ELR (cell line): ENCODE measurements at places on chromosomes 11 and 22.

- DNase-seq, result no peak
Measured at GRCh38 chr11:1883346-1884302, 8.1 kb downstream of the PRR33 start.

DNA sequence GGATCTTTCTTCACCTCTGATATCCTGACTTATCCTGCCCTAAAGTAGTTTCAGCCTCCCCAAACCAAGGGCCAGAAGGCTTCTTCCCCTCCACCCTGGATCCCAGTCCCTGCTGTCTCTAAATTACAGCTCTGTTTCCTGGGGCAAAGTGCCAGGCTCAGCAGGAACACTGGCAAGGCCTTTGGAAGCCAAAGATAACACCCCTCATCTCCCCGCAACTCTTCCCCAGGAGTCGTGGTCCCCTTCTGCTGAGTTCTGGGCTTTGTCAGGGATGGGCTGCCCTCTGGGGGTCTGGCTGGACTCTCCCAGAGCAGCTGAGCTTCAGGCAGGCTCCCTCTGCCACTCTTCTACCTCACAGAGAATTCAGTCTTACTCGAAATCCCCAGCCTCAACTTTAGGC is 53.8 kb upstream of the AMPD3 start:
- DNase-seq, result no peak

DNA sequence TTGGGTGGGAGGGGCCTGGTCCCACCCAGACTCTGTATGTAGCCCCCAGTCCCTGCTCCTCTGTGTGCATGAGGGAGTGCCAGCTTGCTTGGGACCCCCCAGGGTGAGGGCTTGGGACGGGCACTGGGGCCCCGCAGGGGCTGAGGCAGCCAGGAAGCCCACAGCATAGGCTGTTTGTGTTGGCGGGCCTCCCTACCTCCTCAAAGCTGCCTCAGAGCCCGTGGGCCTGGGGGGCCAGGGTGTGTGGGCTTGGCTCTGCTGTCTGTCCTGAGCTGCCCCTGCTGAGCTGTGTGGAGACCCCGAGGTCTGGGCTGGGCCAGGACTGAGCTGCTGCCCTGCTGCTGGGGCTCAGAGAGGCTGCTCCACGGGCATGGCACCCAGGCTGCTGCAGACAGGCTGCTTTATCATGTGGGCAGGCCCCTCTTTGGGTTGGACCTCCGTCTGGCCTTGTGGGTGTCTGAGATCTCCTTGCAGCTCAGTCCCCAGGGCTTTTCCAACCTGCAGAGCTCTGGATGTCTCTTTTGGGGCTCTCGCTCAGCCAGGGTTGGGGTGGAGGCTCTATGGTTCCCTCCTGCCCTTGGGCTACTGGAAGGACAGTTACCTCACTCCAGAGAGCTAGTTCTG is 3.3 kb downstream of the TSPAN4 start:
- no peak for DNase-seq

GRCh38 chr22:30643055-30643875 is 7.7 kb downstream of the SLC35E4 start:
- no peak for DNase-seq

GRCh38 chr22:44224166-44224565 is 43.4 kb downstream of the PARVG start:
- no peak for DNase-seq

DNA sequence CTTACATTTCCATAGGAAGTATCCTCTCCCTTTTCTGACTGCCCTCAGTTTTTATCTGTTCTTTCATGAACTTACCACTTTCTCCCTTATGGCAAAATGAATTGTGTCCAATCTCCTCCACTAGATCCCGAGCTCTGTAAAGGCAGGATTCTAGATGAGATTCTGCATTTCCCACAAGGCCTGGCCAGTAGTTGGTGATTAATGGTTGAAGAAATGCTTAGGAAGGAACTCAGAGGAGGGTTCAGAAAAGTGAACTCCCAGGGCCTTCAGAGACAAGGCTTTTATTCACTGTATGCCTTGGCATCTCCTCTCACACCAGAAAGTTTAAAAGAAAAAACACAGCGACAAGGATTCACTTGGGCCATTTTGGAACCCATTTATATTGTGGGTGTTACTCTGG is 66.2 kb downstream of the CCDC81 start:
- no peak for DNase-seq

DNA sequence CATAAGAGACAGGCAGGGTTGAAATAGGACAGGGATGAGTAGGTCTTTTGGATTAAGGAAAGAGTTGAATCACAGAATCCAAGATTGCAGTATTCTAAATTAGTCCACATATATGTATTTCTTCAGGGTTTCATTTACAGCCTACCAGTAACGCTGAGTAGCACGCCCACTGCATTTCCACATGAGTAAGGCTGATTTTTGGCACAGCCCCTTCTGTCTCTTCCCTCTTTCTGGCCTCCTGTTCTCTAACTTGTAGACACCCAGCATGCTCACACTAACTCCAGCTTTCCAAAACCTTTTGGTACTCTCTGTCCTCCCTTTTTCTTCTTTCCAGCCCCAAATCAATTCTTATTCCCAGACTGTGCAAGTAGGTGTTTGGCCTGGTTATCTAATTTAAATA is 3.7 kb upstream of the SIK2 start:
- peak; percentile 15 for DNase-seq

DNA sequence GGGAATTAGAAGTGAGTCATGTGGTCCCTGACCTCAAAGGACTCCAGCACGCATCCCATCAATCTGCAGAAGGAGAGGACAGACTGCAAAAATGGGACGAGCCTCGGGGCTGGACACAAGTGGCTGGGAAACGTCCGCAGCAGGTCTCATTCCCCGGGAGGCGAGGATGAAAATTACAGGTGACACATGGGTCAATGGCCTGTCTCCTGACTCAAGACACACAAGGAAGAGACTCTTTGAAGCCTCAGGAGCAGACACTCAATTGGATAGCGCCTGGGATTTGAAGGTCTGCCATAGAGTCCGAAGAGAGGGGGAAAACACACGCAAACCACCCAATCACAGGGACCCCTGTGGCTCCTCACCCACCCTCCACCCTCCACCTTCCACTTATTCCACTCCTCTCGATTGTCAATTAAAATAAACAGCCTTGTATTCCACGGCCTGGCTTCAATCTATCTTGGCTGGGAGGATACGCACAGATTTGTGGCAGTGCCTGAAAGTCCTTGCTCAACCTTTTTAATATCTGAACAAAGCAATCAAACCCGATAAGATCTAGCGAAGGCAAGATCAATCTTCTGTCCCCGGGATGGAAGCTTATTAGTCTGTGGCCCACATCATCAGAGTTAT is 101.8 kb upstream of the CADM1 start:
- no peak for DNase-seq

- no peak for DNase-seq
Measured at GRCh38 chr22:49660321-49660720, 167.4 kb downstream of the BRD1 start.

GRCh38 chr11:65295001-65295400 is 19.7 kb upstream of the CDC42EP2 start:
- no peak for DNase-seq

DNA sequence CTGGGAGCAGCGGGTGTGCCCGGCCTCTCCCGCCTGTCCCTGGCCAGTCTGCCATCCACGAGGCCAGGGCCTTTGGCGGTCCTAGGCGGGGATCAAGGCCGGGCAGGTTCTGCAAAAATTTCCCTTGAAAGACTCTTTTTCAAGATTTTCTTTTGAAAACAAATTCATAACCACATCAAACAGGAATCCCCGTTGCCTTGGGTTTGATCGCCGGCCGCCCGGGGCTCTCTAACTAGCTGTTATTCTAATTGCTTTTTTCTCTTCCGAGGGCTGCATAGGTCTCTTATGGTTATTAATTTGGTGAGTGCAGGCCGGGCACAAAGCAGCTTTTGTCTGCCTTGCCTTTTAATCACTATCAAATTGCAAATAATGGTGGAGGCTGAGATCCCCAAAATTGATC is 42.0 kb downstream of the CDKN1C start:
- DNase-seq, result no peak

DNA sequence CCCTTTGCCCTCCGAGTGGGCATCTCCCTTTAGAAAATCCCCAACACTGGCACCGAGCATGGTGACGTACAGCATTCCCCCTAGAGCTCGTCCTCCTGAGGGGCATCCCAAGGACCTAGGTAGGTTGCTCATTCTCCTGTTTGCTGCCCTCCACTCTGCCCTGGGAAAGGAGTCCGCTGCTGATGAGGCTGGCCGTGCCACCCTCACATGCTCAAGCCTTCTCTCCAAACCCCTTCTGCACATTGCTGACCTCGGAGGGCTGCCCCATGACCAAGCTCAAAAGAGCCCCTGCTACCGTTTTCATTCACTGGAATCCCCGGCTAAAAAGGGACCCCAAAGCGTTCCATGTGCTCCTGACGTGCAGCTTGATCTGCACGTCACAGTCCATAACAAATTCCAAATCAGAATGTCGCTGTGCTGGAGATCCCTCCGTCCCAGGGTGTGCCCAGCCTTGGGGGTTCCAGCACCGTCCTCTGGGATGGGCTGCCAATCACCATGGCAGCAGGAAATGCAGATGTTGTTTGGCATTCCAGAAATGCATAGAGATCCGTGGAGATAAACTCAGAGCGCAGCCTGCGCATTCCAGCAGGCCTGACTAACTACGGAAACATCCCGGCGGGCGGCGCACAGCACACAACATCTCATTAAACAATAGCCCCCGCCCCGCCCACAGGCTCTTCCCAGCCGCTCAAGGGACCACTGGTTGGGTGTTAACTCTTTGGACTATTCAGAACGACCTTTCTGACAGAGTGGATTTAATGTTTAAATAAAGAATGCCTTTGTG is 26.3 kb upstream of the GNB1L start:
- DNase-seq, result peak; percentile 98

DNA sequence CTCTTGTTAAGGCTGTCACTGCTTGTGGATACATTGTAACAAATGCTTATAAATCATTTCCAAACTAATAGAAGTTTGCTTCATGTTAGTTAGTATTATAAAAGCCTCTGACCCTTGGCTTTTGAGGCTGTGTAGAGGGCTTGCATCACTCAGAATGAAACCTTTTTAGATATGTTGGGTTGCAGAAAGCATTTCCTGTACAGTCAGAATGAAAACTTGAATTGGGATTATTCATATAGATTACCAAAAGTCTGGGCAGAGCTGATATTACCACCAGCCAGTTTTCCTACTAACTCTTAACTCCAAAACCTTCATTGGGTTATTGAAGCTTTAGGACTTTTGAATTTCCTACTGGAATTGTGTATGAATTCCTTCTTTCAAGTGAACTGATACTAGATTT is 12.0 kb downstream of the KMT2A start:
- DNase-seq, result peak; percentile 66

- DNase-seq, result no peak
Measured at GRCh38 chr11:46012185-46012584, 89.7 kb downstream of the LARGE2 start.

- DNase-seq, result no peak
Measured at GRCh38 chr11:122210367-122210997, 94.5 kb upstream of the BLID start.

DNA sequence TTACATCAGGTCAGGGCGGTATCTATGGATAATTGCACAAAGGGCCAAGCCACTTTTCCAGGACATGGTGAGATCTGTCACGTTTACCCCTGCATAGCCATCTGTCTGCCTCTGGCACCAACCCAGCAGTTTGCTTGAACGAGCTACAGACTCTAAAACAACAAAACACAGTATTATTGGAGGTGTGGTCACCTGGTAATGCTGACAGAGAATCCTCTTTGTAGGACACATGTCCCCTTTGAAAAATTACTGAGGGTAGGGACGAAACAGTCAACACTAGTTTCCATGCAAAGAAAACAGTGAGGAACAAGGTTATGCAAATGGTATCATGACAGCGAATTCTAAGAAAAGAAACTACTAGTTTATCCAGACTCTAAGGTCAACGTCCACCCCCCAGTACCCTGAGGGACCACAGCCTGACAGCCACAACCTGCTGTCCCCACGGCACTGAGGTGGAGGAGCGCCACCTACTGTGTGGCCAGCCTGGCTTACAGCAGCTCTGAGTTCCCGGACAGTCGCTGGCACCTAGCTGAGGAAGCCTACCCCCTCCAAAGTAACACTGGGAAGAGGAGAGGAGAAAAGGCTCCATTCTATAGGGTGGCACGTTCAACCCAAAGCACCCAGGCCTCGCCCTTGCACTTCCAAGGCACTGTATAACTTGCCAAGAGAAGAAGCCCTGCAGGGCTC is 117.4 kb upstream of the BID start:
- no peak for DNase-seq

DNA sequence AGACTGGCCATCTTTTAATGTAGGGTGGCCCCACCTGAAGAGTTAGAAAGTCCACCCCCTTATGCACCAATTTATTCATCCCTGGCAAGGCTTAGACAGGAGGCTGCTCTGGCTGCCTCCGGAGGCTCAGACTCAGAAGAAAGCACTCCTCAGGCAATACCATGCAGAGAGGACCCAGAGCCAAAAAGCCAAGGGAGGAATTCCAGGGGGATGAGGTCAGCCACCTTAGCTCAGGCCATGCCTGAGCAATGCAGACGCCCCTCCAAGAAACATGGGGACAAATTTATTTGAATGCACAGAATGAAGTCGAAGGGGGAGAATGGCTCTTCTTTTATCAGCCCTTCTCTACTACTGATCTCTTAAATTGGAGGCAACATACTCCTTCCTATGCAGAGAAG is 39.7 kb upstream of the GLYAT start:
- DNase-seq, result peak; percentile 26

GRCh38 chr11:78420796-78421209 is 3.2 kb upstream of the GAB2 start:
- DNase-seq, result peak; percentile 62

DNA sequence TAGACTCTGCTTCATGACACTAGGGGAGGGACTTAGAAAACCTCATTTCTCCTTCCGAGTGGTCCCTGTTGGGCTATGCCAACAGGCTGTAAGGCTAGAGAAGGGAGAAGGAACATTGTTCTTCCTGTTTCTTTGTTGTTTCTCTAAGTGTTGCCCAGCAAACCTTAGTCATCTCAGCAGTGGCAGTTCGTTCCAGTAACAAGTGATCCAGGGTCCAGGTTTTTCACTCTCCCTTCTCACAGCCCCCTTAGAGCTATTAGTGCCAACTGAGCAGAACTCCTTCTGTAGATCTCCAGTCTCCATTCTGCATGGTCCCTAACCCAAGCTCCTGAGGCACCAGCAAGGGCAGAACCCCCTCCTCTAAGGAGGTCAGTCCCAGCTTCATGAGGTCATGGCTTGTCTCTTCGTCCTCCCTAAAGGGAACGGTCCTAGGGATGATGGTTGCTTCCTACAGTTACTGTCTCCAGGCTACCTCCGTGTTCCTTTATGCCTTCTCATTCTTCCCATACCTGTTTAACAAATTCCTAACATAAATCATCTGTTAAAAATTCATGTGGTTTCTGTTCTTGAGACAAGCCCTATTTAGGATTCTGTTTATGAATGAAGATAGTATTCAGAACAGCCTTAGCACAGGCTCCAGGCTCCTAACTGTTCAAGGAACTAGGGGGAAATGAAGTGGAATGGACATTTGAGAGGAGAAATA is 168.6 kb upstream of the UBASH3B start:
- peak; percentile 9 for DNase-seq

DNA sequence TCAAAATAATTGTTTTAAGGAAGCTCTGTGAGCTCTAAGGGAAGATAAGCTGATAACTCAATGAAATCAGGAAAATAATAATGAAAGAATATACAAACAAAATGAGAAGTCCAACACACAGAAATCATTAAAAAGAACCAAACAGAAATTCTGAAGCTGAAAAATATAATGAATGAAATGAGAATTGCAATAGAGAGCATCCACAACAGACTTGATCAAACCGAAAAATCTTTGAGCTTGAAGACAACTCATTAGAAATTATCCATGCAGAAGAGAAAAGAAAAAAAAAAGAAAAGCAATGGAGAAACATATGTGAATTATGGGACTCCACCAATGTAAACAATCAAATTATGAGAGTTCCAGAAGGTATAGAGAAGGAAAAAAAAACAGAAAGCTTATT is 101.0 kb downstream of the BBOX1 start:
- DNase-seq, result no peak
